GDM1 (cell line): ENCODE measurements at places on chromosomes 5 and 9.

GRCh38 chr5:17185773-17186172 lies 31.7 kb upstream of the BASP1 start:
- no peak for DNase-seq

DNA sequence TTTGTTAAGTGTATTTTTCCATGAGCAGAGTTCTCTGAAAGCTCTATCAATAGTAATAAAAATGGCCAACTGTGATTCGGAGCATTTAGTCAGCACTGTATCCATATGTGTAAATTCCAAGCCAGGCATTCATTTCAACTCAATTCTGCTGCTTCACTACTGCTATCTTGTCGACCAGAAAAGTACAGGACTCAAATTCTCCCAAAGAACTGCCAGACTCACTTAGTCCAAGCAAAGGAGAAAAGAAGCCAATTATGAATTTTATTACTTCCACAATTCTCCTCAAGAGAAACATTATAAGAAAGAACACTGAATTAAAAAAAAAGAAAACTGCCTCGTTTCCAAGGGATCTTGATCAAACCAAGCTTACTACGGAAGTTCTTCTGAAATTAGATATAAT lies 906.3 kb upstream of the DMAC1 start:
- no peak for DNase-seq

- DNase-seq: no peak
Measured at GRCh38 chr9:112110777-112111113, 64.4 kb downstream of the SUSD1 start.

- DNase-seq: no peak
Measured at GRCh38 chr5:75933489-75933888, 149.7 kb upstream of the SV2C start.

- no peak for DNase-seq
Measured at GRCh38 chr9:111966124-111966723, 69.6 kb downstream of the UGCG start.
